ENCODE measurements at places on chromosomes 7 and 10. TPM values are rescaled to one million over a fixed set of nuclear protein-coding genes. Genes with fewer than 3 reads are reported as not detected.
A peak's percentile ranks its signal among the peaks of the same experiment; 100 is the strongest.

GRCh38 chr7:127809261-127809702 lies 157.3 kb downstream of the SND1 start:
- DNase-seq, result no peak

Gene RTKN2
- total RNA-seq, result 11.5 TPM

Gene HOXA4
- not detected for total RNA-seq

Gene TMEM229A
- total RNA-seq, result 0.31 TPM

GRCh38 chr7:158083526-158084310 lies 503.9 kb downstream of the PTPRN2 start:
- DNase-seq, result no peak

DNA sequence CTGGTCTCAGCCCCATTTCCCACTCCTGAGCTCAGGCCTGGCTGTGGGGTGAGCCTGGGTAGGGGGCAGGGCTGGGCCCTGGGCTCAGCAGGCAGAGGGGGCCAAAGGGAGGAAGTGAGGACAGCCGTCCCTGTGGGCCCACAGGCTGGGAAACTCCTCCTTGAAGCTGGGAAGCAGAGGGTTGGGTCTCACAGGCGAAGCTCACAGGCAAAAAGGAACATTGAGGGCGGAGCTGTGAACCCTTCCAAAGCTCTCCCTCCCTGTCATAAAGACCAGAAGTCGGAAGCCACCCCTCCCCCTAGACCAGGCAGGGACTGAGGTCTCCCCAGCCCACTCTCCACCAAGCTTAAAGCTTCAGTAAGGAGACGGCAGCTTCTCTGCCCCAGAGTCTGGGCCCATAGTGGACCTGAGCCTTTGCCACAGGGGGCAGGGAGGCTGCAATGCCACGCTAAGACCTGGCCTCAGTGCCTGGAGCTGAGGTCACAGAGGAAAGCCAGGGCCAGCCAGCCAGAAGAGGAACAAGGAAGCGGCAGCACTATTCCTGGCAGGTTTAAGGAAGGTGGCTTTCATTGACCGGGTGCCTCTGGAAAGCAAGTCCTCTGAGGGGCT lies 1.0 kb upstream of the KCP start:
- peak; percentile 95 for DNase-seq

Gene SEC31B
- 18.6 TPM for total RNA-seq

Gene ACSL5
- not detected for total RNA-seq

Gene SPAM1
- 0.67 TPM for total RNA-seq

DNA sequence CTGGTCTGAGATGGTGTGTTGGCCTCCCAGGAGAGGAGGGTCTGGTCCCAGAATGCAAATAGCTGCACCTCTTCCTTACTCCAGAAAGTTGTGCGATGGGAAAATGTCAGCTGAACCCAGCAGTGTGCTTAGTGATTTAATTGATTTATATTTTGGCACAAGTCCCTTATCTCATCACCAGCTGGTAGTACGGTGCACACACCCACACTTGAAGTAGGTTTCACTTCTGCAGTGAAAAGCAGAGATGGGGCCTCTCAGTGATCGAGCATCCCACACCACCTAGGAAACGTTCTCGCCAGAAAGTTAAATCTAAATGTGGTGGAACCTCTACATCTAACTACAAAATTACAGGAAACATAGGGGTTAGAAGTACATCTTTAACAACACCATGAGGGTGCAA lies 80.4 kb downstream of the UBE3C start:
- no peak for DNase-seq

GRCh38 chr7:125057963-125058362 lies 128.3 kb upstream of the POT1 start:
- DNase-seq, result no peak

Gene UPK3B
- 0.93 TPM for total RNA-seq

GRCh38 chr10:117726596-117727295 lies 184.2 kb downstream of the EMX2 start:
- no peak for DNase-seq

DNA sequence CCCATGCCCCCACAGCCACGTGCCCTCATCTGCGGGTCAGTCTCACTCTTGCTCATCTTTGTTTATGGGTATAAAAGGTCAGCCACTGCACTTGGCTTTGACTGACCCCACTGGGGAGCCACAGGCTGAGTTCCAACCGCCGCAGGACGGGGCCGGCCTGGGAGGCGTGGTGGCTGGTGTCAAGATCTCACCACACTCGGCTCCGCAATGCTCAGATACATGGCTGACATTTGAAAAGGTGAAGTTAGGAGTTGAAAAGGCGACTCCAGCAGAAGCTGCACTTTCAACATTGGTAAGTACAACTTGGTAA lies 14.9 kb downstream of the TUBGCP2 start:
- DNase-seq, result no peak

- DNase-seq, result no peak
Measured at GRCh38 chr10:100645613-100646392, 99.6 kb upstream of the PAX2 start.

Gene CCSER2
- 38.8 TPM for total RNA-seq

Gene NEUROG3
- total RNA-seq, result not detected

DNA sequence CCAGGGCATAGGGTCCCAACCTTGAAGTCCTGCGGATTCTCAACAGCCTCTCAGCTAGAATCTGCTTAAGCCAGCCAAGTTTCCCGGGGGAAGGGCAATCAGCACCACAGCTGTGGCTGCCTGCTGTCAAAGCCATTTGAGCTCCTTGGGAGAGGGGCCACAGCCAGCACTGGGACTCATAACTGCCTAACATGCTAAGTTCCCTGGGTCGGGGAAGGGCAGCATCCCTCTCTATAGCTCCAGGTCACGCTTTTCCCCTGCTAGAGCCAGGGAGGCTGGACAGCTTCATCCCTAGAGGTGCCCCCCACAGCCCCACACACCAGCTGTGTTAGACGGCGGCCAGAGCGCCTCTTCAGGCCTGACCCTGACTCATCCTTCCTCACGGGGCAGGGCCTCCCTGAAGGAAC lies 49.6 kb upstream of the PDE1C start:
- peak; percentile 75 for DNase-seq
